ENCODE measurements at places on chromosomes 2 and 18.

DNA sequence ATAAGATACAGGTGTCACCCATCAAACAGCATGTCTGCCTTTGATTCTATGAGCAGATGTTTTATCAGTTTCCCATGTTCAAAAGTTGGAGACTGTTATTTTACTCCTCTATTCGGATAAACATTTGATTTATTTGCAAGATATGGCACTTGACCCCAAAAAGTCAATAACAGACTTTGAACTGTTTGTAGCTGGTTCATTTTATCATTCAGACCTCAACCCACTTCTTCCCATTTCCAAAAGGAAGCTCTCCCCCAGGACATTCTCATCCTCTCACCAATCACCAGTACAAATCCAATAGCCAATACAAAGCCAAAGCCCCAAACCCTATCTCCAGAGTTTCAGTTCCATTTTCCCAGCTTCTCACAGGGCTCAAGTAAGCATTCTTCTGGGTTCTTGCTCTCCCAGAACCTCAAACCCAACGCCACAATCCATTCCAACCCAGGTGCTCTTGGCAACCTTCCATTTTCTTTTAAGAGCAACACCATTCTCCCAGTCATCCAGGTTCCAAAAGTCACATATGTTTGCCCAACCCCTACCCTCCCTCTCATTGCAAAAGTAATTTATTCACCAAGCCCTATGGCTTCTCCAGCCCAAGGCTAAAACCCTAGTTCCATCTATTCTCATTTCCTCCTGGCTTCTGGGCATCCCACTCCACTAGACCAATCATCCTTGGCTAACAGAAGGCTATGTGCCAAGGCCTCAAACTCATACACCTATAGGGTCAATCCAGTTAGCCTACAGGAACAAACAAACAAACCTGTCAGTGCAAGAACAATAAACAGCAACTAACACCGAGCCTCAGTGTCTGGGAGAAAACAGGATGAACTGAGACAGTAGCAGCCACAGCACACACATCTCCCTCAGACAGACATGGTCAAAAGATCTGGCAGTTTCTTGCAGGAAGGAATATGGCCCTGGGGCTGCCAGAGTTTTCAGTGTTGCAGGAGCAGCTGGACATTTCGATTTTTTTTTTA, 9.2 kb downstream of the ACVR1 start:
- DNase-seq = no peak

- no peak for DNase-seq
These were observed 35.8 kb upstream of the THOC1 start for GRCh38 chr18:303607-304006.

- no peak for DNase-seq
These were observed 31.1 kb downstream of the TMEM178A start for GRCh38 chr2:39696838-39697237.

DNA sequence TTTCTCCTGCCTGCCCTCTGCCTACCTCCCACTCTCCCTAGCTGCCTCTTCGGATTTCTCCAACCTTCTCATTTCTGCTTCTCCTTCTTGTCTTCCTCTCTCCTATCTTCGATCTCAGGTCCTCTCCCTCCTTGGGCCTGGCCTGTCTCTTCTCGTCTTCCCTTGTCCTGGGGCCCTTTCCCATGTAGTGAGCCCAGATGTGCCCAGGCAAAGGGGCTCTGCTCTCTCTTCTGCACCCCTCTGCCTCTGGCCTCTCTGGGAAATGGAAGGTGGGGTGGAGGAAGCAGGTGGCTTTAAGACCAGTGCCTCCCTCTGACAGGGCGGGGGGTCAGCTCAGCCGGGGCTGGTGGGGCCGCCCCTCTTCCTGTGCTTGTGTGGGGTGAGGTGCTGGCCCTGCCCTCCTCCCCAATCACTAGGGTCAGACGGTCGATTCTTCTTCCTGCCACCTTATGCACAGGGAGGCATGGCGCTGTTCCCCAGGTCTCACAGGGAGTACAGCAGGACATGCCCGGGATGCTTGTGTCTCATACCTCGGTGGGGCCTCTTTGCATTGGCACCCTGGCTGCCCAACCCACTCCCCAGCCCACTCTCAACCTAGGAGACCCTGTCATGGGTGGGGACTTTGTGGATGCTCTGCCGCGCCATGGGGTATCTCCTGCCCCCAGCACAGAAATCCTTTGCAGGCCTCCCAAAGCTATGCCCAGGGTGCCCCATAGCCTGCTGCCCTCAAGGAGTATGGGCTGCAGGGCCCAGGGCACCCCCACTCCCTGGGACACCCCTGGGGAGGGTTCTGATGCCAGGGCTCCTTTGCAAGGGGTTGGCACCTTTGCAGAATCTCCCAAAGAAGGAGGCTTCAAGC, 213.8 kb upstream of the HAAO start:
- no peak for DNase-seq

GRCh38 chr2:37355735-37356134, 11.3 kb downstream of the QPCT start:
- DNase-seq = no peak

DNA sequence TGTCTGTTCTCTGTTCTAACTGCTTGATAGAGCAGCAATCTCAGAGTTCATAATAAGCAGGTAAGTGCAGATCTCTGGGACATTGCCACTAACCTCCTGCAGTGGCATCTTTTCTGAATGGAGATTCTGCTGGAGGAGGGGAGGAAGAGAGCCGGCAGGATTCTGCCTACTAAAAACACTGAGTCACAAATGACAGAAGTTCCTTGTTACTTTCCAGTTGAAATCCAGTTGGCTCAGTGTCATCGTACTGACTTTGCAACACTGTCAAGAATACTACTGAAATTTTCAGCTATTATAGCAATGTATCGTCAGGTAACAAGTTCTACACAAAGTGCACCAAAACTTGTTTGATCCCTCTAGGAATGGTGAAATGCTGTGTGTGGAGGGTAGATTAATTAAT, 79.6 kb upstream of the ST6GAL2 start:
- DNase-seq = no peak

- DNase-seq = no peak
These were observed 66.2 kb downstream of the TSN start for GRCh38 chr2:121821476-121822158.

DNA sequence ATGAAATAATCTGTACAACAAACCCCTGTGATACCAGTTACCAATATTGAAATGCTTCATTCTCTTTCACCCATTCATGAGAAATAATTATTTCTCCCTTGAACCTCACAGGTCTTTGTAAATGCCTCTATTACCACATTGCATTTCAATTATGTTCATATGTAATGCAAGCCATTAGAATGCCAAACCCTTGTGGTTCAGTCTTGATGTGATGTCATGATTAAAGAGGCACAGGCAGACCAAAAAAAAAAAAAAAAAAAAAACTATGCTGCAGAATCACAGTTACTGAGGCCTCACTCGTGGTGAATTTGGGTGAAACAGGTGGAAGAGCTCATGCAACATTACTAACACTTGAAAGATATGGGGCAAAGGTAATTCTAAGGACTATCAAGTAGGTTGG, 9.4 kb upstream of the EPG5 start:
- no peak for DNase-seq

DNA sequence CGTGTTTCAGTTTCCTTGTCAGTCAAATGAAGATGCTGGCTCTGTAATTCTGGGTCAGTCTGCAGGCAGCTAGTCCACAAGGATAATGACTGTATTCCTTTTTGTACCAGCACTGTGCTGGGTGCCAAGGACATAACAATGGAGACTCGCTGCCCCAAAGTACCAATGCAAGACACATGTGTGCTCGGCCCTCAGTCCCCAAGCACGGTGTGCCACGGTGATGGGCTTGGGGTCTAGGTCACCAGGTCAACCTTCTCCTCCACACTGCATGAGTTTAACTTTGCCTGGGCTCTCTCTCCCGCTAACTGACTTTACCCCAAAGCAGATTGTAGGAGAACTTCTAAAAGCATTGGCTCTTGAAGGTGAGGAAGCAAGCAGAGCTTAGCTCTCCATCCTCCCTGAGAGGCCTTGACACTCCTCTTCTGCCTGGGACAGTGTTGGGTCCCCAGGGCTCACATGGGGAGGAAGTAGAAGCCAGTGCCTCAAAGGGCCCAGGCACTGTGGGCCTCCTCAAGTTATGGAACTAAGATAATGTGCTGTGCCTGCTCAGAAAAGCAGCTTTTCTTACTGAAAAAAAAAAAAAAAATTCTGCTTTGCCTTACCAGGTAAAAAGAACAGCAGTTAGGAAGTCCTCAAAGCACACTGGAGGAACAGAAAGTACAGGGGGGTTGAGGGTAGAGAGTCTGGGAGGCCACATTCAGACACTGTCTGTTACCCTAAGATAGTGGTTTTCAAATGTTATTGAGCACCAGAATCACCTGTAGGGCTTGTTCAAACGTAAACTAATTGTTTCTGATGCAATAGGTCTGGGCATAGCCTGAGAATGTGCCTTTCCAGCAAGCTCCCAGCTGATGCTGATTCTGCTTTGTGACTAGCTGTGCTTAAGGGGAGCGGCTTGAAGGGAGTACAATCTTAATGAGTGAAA, 276.4 kb upstream of the CXCR4 start:
- DNase-seq = no peak

- no peak for DNase-seq
These were observed 86.5 kb upstream of the ACAA2 start for GRCh38 chr18:49899657-49900330.

DNA sequence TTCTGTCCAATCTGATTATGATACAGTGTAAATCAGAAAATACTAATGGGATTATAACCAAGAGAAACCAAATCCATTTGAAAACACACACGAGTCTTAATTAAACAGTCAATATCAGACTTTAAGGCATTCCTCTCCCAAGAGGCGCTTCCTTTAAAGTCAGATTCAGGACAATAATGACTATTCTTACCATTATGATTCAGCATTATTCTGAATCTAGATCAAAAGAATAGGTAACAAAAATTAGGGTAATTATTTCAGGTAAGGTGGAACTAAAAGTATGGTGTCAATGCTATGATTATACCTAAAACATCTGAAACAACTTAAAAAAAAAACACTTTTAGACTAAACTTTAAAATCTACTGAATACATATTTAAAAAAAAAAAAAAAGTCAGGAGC, 12.3 kb downstream of the PSME4 start:
- no peak for DNase-seq

DNA sequence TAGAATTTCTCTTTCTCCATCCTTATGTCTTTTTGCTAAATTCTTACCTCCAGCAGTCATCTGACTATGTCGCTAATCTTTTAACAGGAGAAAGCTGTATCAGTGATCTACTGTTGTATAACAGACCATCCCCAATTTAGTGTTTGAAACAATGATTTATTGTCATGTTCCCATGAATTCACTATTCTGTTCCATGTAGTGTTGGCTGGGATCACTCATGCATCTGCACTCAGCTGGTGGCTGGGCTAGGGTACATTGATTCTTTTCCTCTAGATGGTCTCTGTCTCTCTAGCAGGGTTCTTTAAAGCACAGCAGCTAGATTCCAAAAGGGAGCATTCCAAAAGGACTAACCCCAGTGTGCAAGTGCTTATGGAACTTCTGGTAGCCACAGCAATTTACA, 184.2 kb upstream of the FANCL start:
- DNase-seq = no peak

- DNase-seq = no peak
These were observed 92.8 kb upstream of the TAF1B start for GRCh38 chr2:9750224-9751215.

DNA sequence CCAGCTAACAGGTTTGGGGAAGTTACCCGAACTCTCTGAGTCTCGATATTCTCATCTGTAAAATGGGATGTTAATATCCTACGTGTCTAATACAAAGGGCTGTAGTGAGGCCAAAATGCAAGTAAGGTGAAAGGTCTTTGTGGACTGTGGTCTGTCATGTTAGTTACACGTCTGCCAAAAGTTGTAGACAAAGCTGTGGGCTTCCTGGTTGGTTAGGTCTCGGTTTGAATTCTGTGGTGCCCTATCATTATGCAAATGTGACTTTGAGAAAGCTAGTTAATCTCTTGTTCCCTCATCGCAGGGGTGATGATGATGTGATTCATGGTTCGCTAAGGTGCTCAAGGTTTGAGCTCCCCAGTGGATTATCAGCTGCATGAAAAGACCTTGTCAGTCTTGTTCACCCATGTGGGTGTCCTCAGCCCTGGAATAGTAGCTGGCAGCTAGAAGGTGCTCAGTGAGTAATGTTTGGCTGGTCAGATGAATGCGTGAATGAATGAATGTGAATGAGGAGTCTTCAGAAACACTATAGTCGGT, 23.1 kb downstream of the TRIB2 start:
- DNase-seq = no peak

GRCh38 chr18:79274823-79275222, 120.9 kb upstream of the NFATC1 start:
- DNase-seq = no peak

GRCh38 chr2:241225545-241225944, 37.1 kb downstream of the ANO7 start:
- no peak for DNase-seq

- no peak for DNase-seq
These were observed 131.5 kb downstream of the ZNF532 start for GRCh38 chr18:58996131-58996641.

- DNase-seq = no peak
These were observed 352.8 kb downstream of the THSD7B start for GRCh38 chr2:137118140-137118539.

All from GM19239 (cell line).